ENCODE measurements at places on chromosomes 4 and X.

DNA sequence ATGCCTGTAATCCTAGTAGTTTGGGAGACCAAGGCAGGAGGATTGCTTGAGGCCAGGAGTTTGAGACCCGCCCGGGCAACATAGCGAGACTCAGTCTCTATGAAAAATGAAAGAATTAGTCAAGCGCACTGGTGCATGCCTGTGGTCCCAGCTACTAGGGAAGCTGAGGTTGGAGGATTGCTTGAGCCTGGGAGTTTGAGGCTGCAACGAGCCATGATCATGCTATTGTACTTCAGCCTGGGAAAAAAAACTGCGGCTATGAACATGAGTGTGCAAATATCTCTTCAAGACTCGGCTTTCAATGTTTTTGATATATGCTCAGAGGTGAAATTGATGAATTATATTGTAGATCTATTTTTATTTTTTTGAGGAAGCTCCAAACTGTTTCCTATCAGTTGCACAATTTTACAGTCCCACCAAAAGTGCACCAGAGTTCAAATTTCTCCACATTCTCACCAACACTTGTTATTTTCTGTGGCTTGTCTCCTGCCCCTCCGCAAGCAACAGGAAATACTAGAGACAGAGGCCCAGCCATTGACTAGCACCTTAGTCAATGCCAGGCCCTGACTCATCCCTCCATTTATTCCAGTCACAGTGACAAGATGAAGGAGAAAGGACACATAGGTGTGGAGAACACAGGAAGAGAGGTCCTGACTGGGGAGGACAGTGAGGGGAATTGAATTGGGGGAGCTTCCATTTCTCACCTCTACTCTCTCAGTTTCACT is 33.1 kb upstream of the ZNF41 start:
- DNase-seq = peak; percentile 17

GRCh38 chrX:38178396-38178795 is 42.3 kb downstream of the SRPX start:
- DNase-seq = no peak

GRCh38 chr4:53618321-53618720 is 27.0 kb upstream of the LNX1 start:
- no peak for DNase-seq

- no peak for DNase-seq
Observed at GRCh38 chr4:55337944-55338343, 8.1 kb upstream of the SRD5A3 start.

DNA sequence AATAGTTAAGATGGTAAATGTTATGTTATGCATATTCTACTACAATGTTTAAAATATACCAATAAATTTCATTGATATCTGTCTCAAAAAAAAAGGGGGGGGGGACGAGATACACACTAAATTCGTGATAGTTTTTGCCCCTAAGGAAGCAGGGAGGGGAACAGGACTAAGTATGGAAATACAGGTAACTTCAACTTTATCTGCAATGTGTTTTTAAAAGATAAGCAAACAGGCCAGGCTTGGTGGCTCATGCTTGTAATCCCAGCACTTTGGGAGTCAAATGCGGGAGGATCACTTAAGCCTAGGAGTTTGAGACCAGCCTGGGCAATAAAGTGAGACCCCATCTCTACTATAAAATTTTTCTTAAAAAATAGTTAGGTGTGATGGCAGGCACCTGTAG is 13.4 kb upstream of the CLOCK start:
- DNase-seq = no peak

- no peak for DNase-seq
Observed at GRCh38 chrX:38861489-38861888, 60.2 kb downstream of the MID1IP1 start.

DNA sequence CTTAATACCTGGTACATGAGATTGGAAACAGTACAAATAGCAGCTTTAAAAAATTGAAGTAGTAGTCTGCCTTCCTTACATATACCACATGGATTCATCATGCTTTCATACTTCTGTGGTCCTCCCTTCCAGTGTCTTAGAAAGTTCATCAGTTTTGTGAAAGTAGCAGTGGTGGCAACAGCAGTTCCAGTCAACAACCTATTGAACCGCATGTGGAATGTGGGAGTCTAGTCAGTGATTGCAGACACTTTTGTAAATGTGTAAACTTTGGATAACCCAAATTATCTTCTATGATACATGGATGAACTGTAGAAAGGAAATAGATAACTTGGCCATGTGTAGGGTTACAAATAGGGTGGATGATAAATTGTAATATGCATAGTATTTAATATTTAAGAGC is 34.1 kb downstream of the FNIP2 start:
- DNase-seq = no peak

DNA sequence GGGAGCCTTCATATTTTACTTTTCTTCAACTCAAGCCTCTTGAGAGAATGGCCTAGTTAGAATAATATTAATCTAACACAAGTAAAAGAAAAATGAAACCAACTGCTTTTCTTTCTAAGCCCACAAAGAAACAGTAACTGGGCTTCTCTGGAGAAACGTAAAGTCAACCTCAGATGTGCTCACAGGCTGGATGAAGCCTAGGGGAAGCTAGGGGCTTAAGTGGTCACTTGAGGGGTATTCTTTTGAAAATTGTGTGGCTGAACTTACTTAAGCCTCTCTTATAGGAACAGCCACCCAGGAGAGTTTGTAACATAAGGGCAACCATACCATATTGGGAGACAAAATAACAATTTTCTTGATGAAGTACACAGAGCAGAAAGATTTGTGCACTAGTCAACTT is 279.0 kb downstream of the SPRY1 start:
- DNase-seq = no peak

GRCh38 chrX:38970074-38970473 is 168.8 kb downstream of the MID1IP1 start:
- DNase-seq = no peak

GRCh38 chr4:42965326-42965725 is 72.8 kb downstream of the GRXCR1 start:
- DNase-seq = peak; percentile 1

DNA sequence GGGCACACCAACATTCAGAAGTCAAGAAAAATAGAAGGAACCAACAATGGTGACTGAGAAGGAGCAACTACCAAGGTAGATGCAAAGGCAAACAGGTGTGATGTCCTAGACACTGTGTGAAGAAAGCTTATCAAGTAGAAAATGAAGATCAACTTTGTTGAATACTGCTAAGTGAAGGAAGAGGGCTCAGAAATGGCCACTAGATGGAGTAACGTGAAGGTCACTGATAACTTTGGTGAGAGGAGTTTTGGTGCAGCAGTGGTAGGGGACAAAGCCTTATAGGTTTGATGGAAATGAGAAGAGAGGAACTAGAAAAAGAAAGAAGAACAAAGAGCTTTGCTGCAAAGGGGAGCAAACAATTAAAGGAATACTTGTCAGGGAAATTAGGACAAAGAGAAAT is 23.5 kb downstream of the OTC start:
- DNase-seq = no peak

GRCh38 chr4:62548108-62548524 is 1348.0 kb downstream of the ADGRL3 start:
- DNase-seq = no peak

DNA sequence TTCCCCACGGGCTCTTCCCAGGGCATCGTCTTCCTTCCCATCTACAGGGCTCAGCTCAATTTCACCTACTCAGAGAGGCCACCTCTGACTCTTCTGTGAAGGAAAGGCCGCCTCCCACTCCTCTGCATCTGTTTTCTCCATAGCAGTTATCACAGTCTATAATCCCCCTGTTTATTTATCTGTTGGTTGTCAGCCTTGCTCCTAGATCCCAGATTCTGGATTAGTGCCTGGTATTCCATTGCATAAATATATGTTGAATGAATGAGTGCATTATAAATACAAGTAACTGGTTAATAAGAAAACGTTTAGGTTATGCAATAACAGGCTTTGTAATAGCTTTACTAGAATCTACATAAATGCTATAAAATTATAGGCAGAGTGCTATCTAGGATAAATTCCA is 52.9 kb downstream of the NSG1 start:
- no peak for DNase-seq

GRCh38 chr4:184939978-184940377 is 78.3 kb upstream of the HELT start:
- DNase-seq = no peak

DNA sequence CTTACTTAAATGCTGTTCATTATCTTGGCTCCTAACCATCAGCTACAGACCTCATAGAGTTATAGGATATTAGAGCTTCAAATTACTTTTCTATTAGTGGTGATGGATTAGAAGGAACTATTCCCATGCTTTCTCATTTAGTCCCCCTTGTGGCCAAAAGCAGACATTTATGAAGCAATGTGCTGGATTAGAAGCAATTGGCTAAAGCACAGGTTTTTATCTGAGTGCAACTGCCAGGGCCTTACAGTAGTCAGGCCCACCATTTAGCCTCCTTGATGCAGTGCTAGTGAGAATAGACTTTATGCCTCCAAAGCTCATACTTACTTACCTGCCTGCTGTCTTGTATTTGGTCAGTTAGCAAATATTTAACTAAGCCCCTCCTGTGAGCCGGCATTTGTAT is 93.0 kb downstream of the TSPAN7 start:
- DNase-seq = peak; percentile 3

DNA sequence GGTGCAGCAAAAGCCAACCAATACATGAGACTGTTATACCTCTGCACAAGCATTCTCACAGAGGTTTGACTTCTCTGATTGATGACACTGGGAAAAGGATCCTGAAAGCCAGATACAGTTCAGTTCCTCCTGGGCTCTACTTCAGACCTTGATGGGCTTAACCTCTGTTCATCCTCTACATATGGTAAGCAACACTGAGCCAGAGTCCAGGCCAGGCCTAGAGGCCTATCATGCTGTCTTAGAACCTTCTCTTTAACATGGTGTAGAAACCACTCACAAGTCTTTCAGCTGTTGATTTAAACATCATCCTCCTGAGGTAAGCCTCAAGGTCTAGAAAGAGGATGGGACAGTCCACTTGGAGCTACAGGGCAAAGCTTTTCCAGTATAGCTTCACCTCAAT is 9.2 kb downstream of the MAD2L1 start:
- DNase-seq = no peak

DNA sequence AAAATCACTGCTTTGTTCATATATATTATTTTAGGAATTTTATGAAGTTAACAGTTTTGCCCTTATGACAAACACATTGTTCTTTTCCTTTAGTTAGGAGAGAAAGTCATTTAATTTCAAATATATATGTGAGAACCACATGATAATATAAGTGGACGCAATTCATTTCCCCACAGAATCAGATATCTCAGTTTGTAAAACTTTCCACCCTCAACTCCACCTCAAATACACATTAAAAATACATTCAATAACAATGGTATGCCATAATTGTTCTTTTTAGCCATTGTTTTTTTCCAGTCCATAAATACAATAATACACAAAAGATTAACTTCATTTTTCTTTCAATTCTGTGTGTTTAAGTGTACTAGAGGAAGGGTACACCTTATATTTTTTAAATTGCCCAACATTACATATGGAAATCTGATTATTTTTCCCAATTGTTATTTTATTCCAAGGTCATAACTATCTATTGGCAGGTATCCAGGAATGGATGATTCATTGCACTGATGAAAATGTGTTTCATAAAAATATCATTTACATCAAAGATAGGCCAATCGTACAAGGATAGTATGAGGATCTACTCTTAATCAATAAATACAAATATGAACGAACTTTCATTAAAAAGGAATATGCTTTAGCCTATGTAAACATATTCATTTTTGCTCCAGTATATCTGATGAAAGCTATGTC is 125.0 kb downstream of the PPP3CA start:
- no peak for DNase-seq

DNA sequence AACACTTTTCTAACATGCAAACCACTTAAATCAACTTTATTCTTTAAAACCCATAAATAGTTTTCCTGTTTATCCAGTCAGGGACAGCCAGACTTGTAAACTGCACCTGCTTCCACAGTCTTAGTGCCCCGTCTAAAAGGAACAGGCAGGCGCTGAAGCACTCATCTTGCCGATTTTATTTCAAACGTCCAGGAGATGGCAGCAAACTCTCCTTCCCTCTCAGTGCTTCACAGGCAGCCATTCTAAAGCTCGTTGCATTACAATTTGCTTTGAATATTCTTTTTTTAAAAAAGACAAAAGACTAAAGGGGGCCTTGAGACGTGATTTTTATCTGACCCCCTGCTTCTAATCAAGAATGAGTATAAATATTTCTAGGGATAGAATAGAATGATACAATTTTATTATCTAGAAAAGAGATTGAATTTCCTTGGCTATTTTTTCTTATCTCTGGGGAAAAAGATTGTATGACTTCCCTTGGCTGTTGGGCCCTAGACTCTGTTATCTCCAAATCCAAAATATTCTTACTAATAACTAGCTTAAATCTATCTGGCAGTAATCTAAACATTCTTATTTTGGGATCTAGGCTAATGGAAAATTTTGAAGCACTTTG is 93.6 kb upstream of the MYOZ2 start:
- peak; percentile 75 for DNase-seq

- no peak for DNase-seq
Observed at GRCh38 chr4:136664988-136665387, 867.3 kb downstream of the PCDH18 start.

GRCh38 chr4:13540446-13541175 is 3.7 kb downstream of the NKX3-2 start:
- DNase-seq = no peak

DNA sequence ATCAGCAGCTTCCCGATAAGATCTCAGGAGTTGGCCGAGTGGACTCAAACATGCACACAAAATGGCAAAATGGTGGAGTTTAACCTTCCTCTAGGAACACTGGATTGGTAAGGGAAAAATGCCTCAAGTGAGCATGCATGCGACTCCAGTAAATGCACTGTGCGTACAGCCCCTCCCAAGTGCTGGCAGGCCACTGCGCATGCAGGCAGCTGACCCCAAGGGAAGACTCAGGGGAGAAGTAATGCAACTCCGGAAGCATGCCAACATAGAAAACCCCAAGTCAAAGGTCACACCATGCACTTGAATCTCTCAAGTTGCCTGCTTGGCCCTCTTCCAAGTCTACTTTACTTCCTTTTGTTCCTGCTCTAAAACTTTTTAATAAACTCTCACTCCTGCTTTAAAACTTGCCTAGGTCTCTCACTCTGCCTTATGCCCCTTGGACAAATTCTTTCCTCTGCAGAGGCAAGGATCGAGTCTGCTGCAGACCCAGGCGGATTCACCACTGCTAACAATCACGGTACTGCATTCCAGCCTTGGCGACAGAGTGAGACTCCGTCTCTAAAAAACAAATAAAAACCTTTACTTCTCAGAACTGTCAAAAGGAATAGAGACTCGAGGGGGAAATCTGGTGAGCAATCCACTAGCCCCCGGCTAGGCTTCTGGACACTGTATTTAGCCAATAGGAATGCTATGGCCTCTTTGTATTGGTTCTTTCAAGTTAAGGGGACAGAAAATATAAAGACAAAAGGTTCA is 33.5 kb downstream of the NYX start:
- DNase-seq = no peak

- DNase-seq = no peak
Observed at GRCh38 chrX:71823391-71824057, 60.4 kb downstream of the CXorf49B start.

GRCh38 chr4:74619931-74620702 is 174.2 kb downstream of the BTC start:
- no peak for DNase-seq

All from RWPE1 (cell line).